Pons (tissue), 1 donor: ENCODE measurements at places on chromosomes 1 and 21.
A peak's percentile ranks its signal among the peaks of the same experiment; 100 is the strongest.

GRCh38 chr1:209802117-209802779 lies 3.7 kb downstream of the IRF6 start:
- no peak for DNase-seq

- DNase-seq, result no peak
Measured at GRCh38 chr1:204188959-204189639, 7.2 kb downstream of the KISS1 start.

DNA sequence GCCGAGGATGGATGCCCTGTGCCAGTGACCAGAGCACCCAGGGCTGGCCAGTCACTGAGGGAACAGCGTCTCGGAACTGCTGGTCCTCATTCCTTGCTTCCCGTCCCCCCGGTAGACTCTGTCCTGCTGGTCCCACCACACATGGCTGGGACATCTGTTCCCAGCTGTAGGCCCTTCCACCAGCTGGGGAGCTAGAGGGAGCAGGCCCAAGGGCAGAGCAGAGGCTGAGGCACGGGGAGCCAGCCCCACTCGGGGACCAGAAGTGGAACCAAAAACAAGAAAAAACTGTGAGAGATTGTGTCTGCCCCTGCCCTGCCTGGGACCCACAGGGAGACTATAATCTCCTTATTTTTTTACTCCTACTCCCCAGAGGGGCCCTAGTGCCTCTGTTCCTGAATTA lies 23.8 kb downstream of the ATP8B2 start:
- no peak for DNase-seq

- DNase-seq, result no peak
Measured at GRCh38 chr1:198328458-198329032, 171.7 kb downstream of the NEK7 start.

- no peak for DNase-seq
Measured at GRCh38 chr1:174894117-174894762, 105.5 kb upstream of the CACYBP start.

- no peak for DNase-seq
Measured at GRCh38 chr1:20716232-20716631, 1.6 kb downstream of the KIF17 start.

- DNase-seq, result peak; percentile 92
Measured at GRCh38 chr1:77513839-77514763, 168.4 kb downstream of the ZZZ3 start.

- DNase-seq, result no peak
Measured at GRCh38 chr1:221718381-221719277, 23.3 kb downstream of the DUSP10 start.
